Astrocyte of the hippocampus (primary cell): ENCODE measurements at places on chromosomes 6 and 20.
A peak's percentile ranks its signal among the peaks of the same experiment; 100 is the strongest.

DNA sequence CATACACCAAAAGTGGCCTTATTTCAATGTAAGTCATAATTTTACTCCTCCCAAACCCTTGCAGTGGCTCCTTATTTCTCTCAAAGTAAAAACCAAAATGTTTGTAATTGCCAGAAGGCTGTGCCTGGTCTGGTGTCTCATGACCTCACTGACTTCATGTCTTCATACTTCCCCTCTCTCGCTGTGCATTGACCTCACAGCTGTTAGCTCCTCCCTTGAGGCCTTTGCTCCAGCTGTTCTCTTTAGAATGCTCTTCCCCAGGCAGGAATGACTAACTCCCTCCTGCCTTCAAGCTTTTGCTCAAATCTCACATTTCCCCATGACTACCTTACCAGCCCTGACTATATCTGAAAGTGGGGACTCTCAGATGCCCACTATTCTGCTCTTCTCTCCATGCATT lies 83.3 kb downstream of the MTFR2 start:
- no peak for DNase-seq

- no peak for DNase-seq
These were observed 30.5 kb downstream of the FOXO3 start for GRCh38 chr6:108591040-108591816.

DNA sequence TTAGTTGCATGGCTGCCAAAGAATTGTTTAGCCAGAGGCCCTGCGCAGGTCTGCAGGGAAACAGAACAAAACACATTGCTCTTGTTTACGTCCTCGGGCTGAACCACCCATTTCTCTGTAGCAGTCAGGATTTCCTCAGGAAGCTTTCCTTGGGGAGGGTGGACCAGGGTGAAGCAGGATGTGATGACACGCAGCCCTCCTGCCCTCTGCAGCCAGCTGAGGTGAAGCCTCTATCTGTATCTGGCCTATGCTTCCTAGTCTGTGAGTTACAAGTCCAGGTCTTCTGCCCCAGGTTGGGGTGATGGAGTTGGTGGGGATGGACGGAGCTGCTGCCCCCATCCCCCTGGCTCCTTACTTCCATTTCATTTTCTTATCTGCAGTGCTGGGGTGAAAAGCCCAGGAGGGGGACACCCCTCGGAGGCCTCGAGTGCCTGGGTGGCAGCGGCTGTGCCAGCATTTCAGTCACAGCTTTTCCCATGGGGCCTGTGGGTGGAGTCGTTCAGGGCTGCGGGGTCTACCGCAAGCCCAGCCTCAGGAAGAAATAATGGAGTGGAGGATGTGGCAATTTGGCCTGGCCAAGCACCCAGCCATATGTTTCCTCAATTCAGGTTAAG lies 24.9 kb downstream of the SASH1 start:
- DNase-seq: peak; percentile 52

DNA sequence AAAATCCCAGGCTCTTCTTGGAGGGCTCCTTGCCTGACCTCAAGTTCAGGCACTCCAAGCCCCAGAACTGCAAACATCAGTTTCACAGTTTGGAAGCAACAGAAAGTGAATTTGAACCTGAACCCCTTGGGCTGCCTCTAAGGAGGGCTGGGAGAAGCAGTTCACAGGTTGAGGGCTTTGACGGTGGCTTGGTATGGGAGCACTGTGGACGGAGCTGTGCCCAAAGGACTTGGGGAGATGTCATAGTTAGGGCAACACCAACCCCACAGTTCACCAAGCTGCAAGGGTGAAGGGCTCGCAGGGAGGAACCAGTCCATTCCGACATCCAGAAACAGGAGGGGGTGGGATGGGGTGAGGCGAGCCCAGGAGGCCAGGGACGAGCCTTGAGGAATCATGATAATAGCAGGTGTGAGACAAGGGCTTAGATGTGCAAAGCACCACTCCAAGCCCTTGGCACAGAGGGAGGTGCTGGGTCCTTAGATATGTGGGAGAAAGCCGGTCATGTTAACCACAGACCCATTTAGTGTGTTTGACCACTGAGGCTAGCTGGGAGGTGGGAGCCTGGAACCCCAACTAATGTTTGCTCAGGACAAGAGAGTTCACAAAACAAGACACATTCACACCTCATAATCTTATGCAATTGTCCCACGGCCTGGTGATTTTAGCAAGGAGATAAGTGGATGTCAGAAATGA lies 4.3 kb downstream of the CEBPB start:
- DNase-seq: no peak

DNA sequence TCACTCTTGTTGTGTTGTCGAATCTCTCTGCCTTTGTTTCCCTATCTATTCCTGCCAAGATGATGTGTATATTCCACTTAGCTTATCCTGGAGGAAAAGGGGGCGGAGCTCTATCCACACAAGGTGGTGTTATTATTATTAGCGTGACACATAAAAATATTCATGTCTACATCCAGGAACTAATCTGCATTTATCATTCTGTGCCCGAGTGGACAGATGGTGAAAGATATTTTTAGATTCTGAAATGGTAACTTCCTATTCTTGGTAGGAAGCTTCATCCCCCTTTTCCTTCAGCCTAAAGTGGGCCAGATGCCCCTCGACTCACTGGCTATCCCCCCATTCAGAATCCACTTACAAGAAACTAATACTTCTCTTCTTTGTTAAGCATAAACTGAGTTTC lies 2.0 kb downstream of the XKR7 start:
- DNase-seq: no peak

- no peak for DNase-seq
These were observed 117.7 kb upstream of the CDYL start for GRCh38 chr6:4658486-4658885.

DNA sequence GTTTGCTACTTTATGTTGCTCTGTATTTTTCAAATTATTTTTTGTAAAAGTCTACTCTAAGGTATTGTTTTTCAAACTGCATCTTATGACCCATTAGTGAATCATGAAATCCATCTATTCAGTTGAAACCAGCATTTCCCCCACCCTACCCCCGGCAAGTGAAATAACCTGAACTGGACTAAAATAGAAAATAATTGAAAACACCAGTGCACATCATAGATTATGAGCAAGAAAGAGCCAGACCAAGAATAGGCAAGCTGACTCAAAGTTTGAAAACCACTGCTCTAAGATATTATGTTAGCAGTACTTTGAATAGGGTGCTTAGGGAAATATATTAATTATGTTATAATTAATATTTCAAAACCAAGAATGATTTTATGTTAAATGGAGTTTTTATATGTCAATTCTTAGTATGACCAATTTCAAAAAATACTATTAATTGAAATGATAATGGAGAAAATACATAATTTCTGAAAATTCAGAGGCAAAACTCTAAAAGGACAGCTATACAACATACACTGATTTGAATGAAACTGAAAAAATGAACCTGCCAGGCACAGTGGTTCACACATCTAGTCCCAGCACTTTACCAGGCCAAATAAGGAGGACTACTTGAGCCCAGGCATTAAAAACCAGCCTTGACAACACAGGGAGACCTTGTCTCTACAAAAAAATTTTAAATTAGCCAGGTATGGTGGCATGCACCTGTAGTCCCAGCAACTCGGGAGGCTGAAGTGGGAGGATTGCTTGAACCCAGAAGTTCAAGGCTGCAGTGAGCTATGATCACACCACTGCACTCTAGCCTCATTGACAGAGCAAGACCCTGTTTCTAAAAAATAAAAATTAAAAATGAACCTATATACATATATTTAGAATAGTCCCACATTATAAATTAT lies 112.0 kb downstream of the CDK19 start:
- no peak for DNase-seq

GRCh38 chr20:61311656-61312387 lies 59.8 kb downstream of the CDH4 start:
- DNase-seq: no peak

DNA sequence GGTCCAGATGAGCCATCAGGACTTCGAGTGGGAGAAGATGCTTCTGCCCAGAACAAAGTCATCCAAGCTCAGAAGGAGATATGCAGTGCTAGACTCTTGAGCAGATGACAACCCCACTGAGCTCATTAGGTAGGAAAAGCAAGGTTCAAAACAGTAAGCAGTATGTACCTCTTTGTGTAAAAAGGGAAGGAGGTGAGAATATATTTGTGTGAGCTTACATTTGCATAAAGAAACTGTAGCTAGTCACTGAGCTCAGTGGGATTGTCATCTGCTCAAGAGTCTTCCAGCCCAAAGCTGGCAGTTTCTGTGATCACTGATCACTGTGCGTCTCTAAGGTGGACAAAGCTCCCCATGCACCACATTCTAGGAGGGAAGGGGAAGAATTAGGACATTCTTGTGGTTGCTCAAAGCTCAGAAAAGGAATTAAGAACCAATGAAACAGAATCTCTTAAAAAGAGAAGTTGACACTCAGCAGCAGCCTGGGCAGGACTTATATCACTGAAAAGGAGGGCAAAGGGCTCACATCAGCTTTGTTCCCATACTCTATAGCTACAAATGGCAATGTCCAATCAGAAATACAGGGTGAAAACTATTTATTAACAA lies 90.0 kb upstream of the MAFB start:
- DNase-seq: no peak

DNA sequence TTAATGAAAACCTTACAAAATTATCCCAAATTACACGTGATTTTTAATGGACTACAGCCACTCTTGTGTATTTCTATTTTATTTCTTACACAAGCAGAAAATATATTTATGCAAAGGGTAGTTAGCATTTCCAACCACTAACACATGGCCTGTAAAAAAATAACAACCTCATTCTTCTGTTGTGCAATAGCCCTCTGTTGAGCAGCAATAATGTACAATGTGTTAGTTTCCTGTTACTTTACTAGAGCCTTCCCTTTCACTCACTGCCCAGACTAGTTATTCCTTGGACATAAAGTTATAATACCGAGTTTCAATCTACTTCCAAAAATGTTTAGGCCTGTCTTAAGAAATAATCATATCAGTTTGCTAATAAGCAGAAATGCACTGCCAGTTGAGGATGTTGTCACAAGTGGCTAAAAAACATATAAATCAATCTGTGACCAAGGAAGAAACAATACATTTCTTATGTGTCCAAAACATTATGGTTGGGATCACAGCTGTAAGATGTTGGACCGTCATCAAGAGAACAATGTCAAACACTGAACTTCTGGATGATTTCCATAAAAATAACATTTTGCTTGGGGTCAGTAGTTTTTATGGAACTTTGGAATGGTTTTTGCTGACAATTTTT lies 73.6 kb upstream of the RNF146 start:
- no peak for DNase-seq

- peak; percentile 14 for DNase-seq
These were observed 231.6 kb upstream of the MYLIP start for GRCh38 chr6:15897063-15897876.

DNA sequence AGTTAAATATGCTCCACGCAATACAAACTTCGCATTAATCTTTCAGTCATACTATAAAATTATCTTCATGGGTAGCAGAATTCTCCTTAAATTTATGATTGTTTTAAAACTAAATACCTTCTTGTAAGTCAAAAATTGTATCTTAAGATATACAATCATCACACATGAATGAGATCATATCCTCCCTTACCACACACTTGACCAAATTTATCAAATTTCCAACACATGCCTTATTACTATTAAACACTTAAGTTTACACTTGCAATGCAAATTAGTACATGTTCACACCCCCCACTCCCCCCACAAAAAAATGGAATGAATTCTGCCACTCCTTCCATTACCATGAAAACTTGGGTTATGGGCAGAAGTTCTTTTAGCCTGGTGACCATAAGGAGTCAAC lies 13.8 kb downstream of the RANBP9 start:
- no peak for DNase-seq

DNA sequence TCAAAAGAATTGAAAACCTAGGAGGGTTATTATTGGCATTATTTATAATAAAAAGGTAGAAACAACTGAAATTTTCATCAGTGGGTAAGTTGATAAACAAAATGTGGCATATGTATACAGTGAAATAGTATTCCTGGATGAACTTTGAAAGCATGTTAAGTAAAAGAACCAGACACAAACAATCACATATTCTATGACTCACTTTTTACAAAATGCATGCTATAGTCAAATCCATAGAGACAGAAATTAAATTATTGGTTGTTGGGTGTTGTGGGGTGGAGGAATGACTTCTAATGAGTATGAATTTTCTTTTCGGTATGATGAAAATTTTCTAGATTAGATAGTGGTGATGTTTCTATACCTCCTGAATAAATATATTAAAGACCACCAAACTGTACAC lies 94.6 kb downstream of the LRRC1 start:
- DNase-seq: no peak

GRCh38 chr6:28651161-28651560 lies 125.5 kb downstream of the GPX5 start:
- no peak for DNase-seq

GRCh38 chr20:9300534-9300933 lies 213.9 kb upstream of the LAMP5 start:
- no peak for DNase-seq

DNA sequence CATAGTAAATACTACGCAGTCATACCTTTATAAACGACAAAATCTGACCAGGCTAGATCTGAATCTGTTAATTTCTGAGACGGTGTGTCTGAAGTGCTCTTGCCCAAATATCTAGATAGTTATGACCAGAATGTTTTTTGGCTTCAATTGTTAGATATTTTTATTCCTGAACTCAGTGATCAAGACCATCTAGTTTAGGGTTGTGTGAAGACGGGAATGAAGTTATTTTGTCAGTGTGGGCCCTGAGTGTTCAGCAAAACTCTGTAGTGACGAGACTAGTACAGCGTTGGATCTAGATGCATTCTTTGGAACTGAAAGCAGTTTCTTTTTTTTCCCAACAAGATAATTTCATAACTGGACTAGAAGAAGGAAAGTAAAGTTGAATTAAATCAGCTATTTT lies 3.1 kb downstream of the STXBP5 start:
- DNase-seq: no peak

GRCh38 chr20:17488916-17489600 lies 42.1 kb downstream of the BFSP1 start:
- DNase-seq: no peak
